Stimulated activated CD4-positive, alpha-beta T cell treated with anti-CD3 and anti-CD28 coated beads, Interleukin-15, amount 100 ng/mL, for 1 hour (primary cell): ENCODE measurements at places on chromosomes 1 and 21.
A peak's percentile ranks its signal among the peaks of the same experiment; 100 is the strongest.

- no peak for DNase-seq
Measured at GRCh38 chr1:164735315-164736052, 176.5 kb downstream of the PBX1 start.

DNA sequence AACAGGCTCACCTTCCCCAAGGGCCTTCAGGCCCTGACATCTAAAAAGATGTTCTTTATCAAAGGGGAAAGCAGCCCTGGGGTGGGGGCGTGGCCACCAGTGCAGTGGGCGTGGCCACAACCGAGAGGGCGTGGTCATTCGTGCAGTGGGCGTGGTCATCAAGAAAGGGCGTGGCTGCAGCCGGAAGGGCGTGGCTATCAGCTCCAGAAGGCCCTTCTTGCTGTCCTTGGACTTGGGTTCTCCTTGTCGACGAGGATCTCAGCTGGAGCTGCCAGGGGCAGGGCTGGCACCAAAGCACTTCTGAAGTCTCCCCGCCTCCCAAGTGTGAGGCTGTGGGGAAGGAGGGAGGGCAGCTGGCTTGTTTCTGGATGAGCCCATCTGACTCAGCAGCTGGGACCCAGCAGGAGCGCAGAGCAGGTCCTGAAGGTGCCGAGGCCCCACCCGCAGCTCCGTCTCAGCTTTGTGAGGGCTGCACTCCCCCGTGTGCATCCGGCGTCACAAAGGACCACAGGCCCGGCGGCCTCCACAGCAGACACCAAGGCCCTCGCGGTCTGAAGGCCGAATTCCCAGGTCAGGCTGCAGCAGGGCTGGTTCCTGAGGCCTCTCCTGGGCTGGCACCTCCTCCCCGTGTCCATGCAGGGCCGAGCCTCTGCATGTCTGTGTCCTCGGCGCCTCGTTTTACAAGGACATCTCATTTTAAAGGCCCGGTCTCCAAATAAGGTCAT is 12.8 kb downstream of the PDE9A start:
- no peak for DNase-seq

DNA sequence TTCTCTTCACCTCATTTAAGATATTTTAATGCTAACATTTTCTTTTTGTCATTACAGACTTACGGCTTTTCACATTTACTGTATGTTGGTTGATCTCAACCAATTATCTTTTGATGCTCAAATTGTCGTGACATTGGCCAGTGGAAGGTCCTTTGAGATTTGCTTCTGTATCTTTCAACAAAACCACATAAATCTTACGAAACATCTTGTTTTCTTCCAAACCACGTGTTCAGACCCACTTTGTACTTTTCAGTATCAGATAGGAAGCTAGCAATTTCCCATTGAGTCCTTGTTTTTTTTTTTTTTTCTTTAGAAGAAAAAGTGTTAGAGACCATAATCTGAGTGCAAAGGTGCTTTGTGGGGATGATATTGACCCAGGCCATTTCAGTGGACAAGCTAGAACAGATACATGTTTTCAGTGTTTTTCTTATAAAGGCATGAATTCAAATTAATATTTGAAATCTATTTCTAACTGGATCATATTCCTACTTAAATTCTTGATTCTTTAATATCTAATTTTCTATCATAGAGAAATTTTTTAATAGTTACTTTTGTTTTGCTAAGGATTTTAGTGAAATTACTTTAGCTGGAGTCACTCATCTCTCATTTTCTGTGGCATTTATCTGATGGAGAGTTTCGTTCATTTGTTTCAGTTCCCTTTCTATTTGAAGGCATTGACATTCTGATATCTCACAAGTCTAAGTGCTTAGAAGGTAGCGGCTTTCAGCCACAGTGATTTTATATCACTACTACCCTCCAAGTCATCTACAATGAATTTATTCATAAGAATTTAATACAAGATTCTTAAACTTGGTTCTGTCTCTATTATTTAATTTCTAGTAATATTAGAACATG is 26.7 kb downstream of the ATG4C start:
- no peak for DNase-seq

DNA sequence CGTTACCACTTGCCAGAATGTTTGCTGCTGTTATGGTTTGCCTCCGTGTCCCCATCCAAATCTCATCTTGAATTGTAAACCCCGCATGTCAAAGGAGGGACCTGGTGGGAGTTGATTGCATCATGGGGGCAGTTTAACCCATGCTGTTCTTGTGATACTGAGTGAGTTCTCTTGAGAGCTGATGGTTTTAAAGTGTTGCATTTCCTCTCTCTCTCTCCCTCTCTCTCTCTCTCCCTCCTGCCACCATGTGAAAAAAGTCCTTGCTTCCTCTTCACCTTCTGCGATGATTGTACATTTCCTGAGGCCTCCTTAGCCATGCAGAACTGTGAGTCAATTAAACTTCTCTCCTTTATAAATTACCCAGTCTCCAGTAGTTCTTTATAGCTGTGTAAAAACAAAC is 44.4 kb downstream of the CFHR5 start:
- no peak for DNase-seq

- DNase-seq, result peak; percentile 32
Measured at GRCh38 chr1:78649628-78650027, at the start of gene IFI44. Gene IFI44 (plus strand): TSS chr1:78649831. CDS start chr1:78650196, 365 bp downstream.

DNA sequence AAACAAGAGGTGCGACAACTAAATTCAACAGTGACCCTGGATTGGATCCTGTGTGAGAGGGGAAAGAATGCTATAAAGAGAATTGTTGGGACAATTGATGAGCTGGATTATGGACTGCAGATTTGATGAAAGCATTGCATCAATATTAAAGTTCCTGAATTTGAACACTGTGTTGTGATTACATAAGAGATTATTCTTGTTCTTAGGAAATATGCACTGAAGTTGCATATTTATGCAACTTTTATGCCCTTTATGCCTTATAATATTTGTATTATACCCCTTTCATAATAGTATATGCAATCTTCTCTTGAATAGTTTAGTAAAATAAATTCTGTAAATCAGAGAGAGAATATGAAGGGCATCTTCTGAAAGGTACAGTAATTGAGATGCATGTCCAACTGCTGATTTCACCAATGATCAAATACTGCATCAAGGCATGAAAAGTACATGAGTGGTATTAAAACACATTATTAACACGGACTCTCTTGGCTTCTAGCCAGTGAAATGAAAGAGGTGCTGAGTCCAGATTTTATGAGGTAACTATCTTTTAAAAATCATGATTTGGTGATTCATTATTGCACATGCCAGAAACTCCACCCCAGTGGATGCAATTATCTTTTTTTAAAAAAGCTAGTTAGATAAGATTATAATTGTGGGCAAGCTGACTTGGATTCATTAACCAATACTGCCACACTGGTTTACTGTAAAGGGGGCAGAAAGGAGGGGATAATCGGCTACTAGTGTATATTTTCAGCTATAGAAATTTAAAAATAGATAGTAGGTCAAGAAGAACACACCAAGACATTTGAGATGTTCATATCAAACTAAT is 19.9 kb upstream of the LPAR3 start:
- DNase-seq, result no peak

DNA sequence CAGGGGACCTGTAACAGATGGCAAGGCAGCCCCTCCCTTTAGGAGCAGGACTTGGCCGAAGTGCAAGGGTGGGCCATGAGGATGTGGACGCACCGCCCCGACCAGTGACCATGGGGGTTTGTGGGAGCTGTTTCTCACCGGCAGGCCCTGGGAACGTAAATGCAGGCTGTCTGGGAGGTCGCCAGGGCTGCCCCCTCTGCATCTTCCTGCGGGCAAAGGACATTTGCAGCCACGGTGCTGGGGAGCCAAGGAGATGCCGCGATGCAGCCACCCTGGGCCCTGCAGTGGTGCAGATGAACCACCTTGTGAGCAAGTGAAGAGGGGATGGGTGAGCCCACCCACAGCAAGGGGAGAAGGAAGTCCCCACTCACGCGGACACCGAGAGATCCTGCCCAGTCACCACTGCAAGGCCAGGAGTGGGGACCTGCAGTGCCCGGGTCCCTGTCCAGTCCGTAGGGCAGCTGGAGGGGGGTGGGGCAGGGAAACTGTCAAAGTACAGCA is 121.1 kb downstream of the SIK1 start:
- no peak for DNase-seq

DNA sequence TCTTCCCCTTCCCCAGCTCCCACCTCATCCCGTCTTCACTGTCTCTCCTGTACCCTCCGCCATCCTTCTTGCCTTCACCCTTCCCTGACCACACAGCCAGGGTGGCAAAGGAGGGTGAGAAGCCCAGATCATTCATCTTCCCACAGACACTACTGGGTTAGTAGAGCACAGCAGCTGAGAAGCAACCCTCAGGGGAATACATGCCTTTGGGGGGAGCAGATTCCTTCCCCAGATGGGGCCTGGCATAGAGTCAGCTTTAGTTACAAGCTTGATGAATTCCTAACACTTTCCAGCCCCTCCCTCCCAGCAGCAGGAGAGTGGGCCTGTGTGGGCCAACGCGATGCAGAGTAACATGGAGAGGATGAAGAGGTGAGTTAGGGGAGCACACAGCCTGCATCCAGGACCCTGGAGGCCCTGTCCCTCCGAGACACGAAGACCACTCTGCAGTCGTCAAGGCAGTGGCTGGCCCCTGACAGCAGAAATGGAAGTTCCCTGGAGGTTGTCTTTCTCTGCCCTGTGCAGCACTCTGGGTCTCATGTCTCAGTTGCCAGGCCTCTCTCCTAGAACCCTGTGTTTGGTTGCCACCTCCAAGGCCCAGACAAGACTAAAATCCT is 8.8 kb upstream of the BTG2 start:
- DNase-seq, result no peak

DNA sequence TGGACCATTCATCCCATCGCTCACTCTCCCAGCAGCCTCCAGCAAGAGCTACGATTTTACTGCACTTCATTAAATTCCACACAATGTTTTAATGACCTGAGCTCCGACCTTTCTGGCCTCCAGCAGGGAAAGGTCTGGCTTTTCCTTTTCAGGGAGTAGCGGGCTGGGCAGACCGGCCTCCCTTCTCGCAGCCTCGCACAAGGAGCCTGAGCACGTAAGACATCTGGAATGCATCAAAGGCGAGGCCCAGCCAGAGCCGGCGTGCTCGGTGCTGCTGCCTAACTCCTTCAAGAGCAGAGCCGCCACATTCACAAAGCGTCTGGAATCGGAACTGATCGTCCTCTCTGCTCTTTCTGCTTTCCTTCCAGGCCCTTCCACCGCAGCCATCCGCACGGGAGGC is 32.5 kb upstream of the FHAD1 start:
- DNase-seq, result no peak

- DNase-seq, result no peak
Measured at GRCh38 chr1:247906504-247907047, 11.2 kb downstream of the OR2W3 start.

- no peak for DNase-seq
Measured at GRCh38 chr1:161966067-161966466, 57.6 kb downstream of the OLFML2B start.

- DNase-seq, result no peak
Measured at GRCh38 chr1:25204797-25205480, 27.4 kb downstream of the SYF2 start.

GRCh38 chr1:117122330-117123025 is 929 bp upstream of the TRIM45 start:
- no peak for DNase-seq

DNA sequence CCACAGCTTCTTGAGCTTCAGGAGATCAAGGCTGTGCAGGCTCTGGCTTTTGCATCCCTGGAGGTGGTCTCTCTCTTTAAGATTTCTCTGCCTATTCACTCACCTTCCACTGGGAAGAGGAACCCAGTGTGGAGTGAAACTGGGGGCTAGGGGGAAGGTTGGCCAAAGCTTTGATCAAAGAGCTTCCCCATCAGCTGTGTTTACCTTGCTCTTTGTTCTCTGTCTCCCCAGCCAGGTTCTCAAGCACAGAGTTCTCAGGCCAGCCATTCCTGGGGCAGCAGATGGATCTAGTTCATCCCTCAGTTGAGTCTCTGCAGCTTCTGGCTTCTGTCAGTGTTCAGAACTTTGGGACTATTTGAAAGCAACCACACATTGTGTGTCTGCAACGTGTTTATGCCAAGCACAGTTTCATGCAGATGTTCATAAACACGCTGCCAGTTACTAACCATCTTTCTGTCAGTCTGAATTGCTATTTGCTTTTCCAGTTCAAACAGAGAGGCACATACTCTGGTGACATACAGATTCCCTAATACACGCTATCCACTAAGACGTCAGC is 17.2 kb upstream of the MRPS14 start:
- no peak for DNase-seq

DNA sequence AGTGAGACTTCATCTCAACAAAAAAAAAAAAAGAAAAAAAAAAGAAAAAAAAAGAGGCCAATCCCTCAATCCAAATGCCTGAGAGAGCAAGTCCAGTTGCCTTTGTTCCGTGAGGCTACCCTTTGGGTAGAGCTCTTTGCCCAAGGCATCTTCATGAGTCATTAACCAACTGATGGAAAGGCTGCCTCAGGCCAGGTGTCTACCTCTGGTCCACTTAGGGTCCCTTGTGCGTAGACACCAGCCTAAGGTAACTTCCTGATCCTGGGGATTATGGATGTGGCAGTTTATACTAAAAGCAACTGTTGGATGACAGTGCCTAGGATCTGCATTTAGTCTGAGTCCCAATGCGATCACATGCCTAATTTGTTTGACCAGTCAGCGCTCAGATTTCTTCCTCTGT is 20.7 kb upstream of the ZNF326 start:
- DNase-seq, result no peak

DNA sequence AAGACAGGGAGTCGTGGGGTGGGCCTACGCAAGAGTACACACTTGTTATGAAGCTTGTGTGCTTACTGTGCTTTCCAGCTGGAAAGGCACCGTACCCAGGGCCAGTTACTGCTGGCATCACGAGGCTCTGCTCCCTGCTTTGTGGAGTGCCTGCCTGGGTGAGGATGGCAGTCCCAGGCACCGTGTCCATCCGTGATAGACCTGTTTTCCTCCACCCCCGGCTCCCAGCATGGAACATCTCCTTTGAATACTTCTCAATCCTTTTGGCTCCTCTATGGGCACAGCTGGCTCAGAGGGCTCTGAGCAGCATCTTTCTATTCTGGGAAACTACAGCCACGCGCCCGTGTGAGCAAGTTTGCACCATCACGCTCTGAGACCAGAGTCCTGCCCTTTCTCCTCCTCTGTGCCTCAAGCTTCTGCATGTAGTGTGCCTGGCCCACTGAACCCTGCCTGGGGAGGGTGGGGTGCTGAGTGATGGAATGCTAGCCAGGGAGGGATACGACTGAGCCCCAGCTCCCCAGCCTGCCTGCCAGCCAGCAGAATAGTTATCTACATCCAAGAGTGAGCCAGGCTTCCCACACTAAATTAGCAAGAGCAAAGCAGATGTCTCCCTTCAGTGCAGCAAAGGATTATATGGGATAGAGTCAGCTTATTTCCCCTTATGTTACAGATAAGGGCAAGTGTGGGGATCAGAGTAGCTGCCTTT is 7.1 kb upstream of the TNR start:
- no peak for DNase-seq

DNA sequence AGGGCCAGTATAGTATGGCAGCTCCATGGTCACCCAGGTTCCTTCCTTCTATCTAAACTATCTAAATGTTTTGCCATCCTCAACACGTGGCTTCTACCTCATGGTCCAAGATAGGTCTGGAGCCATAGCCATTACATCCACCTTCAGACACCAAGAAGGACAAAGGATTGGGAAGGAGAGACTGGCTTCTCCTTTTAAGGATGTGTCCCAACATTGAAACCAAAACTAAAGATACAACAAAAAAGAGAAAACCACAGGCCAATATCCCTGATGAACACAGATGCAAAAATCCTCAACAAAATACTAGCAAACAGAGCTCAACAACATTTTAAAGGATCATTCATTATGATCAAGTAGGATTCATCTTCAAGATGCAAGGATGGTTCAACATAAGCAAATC is 24.8 kb downstream of the HSD11B1 start:
- no peak for DNase-seq

GRCh38 chr1:218957971-218958370 is 215.7 kb upstream of the LYPLAL1 start:
- no peak for DNase-seq
